Esophagus squamous epithelium (tissue), 5 donors: ENCODE measurements at places on chromosomes 2 and 18.

DNA sequence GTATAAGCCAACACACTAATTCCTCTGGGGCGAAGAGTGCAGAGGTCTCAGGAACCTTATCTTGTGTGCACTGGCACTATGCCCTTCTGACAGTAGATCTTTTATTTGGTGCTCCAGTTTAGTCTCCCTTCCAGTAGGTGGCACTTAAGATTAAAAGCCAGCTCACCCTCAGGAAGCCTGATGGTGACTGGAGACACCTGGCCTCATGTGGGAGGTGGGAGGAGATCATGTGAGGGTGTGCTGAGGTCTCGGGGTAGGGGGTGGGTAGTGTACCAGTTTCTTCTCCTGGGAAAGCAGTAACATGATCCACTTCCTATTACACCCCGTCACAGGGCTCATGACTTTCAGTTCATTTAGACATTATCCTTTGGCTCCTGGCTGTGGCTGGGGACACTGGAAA, 654.9 kb downstream of the ADCYAP1 start:
- no peak for DNase-seq

- no peak for DNase-seq
These were observed 79.7 kb upstream of the TRIB2 start for GRCh38 chr2:12636837-12637581.

DNA sequence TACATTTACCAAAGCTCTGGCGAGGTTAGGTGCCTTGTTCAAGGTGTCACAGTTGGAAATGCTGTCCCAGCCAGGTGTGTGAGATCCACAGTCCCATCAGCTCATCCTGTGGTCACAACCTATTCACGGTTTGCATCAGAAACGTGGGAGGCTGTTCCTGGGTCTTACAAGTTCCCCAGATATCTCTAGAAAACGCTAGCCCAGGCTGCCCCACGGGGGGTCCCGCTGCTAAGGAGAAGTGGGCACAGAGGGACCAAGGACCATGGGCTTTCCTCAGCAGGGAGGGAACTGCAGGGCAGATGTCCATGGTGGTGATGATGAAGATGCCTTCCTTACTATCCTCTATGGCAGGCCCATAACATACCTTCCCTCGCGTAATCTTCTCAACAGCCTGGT, 649 bp downstream of the FECH start:
- DNase-seq = no peak

GRCh38 chr2:43218702-43219382, 7.6 kb downstream of the ZFP36L2 start:
- peak; percentile 65 for DNase-seq

DNA sequence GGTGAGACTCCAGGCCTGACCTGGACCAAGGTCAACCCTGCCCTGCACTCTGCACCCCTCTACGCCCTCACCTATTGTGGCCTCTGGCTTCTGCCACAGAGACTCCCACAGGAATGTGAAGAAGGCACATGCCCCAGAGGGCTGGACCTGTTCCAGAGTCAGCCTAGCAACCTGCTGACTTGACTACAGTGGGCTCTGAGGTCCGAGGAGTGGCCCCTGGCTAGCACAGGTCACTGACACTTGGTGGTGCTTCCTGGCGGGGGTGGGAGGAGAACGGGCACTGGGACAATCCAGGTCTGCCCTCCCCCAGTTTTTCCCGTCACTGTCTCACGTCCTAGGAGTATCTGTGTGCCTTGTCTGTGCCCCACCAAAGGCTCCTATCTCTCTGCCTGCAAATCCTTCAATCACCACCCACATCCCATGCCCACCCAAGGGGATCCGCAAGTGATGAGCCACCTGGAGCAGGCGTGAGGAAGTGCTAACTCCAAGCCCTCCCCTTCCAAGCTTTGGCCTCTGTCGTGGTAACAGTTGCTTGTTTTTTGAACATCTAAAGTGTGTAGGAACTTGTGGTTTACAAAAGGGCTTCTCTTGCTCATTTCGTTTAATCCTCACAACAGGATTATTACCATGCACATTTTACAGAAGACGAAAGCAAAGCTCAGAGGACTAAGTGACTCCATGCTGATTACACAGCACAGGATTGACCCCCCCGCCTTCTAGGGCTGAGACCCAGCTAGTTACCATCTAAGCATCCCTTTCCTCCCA, 86.2 kb downstream of the MCFD2 start:
- DNase-seq = no peak

DNA sequence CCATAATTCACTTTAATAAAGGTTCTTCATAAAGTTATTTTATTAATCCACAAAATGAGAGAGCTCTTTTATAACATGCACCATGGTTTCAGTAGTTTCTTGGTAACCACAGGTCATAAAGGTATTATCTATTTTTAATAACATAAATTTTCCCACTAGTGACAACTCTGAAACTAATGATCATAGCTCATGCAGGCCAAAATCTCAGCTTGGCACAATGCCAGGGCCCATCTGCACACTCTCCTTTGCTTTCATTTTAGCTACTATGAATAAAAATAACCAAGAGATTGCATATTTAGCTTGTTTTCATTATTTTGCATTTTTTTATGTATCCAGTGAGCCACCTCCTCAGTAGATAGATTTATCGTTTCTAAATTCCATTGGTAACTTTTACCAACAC, 691.8 kb upstream of the CHAC2 start:
- no peak for DNase-seq

DNA sequence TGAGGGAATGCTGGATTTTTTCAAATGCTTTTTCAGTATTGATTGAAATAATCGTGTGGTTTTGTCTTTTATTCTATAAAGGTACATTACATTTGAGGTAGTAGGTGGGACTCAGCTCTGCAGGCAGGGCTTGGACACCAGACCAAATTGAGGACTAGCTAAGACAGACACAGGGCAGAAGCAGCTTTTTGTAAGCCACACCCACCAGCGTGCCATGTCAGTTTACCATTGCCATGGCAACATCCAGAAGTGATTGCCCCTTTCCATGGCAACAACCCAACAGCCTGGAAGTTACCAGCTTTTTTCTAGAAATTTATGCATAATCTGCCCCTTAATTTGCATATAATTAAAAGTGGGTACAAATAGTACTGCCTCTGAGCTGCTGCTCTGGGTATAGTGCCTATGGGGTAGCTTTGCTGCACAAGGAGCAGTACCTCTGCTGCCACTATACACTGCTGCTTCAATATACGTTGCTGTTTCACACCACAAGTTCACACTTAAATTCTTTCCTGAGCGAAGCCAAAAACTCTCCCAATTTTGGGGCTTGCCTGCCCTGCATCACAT, 23.6 kb upstream of the VWA3B start:
- DNase-seq = no peak

DNA sequence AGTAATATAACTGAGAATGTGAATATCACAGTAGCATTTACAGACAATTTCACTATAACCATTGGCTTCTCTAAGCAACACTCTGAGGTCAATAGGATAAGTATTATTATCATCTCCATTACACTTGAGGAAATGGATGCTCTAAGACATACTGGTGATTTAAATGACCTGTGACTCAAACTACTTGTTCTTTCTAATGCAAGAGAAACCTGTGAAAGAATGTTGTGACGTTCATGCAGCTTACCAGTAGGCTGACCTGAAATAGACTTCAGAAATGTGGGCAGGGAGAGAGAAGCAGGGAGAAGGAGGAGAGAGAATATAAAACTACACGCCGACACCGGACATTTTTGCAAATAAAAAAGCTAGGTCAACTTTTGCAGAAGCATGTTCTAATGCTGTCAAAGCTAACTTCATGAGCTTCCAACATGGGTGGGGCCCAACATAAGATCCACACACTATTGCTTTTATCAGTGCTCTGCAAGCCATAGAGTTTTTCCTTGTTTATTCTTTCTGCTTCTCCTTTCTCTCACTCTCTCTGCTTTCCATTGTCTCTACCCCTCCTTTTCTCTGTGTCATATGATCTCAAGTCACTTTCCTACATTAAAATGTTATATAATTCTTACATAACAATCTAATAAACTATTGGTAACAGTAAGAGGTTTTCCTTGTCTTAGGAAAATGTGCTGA, 217.6 kb upstream of the FN1 start:
- no peak for DNase-seq

DNA sequence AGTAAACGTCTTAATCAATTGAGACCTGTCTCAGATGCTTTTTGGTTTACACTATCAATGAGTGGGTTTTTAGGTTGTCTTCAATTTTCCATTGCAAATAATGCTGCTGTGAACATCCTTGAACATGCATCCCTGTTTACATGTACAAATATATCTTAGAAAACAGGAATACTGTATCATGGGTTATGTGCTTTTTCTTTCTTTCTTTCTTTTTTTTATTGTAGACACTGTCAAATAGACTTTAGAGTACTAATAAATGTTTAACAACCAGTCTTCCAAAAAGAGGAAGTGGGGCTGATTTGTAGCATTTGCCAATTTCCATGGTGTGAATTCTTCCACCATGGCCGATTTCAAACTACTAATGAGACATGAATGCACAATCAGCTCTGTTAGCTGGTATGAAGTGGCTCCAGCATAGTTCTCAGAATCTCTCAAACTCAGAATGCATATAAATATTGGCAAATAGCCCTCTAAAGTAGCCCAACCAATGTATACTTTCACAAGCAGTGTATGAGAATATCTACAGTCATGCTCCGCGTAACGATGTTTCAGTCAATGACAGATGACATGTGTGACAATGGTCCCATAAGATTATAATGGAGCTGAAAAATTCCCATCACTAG, 50.3 kb upstream of the B3GNT2 start:
- no peak for DNase-seq

DNA sequence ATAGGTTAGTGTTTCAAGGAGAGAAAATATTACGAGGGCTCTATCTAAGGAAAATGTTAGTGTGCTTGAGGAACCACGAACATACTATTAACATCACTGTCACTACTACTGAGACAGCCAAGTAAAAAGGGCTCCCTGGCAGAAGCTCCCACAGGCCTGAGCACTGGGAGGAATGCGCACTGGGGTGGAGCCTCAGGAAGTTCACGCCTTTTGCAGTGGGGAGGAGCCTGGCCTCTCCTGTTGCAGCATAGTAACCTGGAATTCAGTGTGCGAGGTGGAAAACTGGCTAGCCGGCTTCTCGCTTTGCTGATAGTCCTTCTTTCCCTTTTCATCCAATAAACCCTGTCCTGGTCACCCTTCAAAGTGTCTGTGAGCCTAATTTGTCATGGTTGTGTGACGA, 250.3 kb downstream of the ERBB4 start:
- no peak for DNase-seq

DNA sequence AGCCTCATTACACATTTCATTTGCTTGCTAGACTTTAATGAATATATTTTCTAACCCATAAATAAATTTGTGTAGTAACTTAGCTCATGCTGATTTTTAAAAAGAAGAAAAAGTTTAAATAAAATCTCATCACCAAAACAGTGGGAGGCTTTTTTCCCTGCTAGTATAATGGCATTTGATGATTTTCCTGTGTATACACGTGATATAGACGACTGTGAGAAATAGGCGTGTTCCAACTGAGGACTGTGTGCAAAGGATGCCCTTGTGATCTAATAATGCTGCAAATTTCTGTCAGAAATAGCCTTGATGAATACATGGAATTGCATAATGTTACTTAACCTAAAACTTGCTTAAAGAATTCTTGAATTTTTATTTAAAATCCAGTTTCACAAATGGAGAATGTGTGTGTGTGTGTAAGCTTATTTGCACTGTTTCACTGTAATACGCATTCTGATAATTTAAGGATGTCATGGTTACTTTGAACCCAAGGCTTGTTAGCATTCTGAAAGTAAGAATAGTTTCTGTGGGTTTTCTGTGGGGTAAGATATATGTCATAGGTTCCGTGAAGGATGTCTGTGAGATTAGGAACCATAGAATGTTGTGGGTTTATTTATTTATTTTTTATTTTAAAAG, 178.0 kb downstream of the DLGAP1 start:
- DNase-seq = no peak

GRCh38 chr2:18777250-18777812, 188.0 kb upstream of the NT5C1B start:
- DNase-seq = no peak

GRCh38 chr2:134103196-134103595, 150.7 kb upstream of the MGAT5 start:
- no peak for DNase-seq

GRCh38 chr2:28952836-28953211, 28.3 kb upstream of the TOGARAM2 start:
- DNase-seq = no peak

GRCh38 chr2:119106301-119106897, 52.2 kb downstream of the C1QL2 start:
- no peak for DNase-seq
